ENCODE measurements at places on chromosomes 1 and 21.

DNA sequence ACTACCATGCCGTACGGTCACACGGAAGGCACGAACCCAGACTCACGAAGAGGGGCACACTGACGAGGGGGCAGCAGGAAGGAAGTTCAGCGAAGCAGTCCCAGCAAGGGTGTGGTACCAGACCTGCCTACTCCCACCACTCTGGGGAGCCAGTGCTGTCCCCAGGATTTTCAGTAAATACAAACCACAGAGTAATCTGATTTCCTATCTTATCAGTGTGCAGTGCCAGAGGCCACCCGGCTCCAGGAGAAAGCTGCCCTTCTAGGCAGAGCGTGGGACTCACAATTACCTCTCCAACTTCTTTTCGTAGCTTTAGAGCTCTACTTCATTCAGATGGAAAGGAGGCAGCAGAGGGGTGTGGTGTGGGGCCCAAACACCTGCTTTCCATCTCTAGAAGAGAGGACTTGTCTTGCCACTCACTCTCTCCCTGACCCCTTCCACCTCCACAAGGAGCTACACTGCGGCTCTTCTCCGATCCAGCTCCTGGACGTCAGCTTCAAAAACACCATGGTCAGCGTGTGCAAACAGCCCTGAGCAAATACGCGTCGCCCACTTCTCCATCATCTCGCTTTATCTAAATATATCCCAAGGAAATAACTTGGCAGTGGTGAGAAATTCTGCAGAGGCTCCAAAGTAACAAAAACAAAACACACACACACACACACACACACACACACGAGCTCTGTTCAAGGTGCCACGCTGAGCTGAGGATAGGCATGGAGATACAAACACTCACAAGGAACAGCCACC is 98.5 kb downstream of the MRPL37 start:
- no peak for DNase-seq

DNA sequence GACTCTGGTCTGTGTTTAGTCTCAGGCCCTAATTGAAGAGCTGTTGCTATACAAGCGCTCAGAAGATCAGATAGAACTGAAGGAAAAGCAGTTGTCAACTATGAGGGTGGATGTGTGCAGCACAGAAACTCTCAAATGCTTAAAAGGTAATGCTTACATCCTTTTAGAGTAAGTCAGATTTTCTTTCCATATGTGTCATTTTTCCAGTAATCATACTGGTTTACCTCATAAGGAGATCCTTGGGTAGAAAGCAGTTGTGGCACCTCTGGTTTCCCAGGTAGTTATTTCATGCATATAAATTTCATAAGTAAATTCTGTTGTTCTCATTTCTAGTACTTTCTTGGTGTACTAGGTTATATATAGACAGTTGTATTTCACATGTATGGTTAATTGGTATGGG is 43.0 kb upstream of the TARS2 start:
- DNase-seq, result no peak

DNA sequence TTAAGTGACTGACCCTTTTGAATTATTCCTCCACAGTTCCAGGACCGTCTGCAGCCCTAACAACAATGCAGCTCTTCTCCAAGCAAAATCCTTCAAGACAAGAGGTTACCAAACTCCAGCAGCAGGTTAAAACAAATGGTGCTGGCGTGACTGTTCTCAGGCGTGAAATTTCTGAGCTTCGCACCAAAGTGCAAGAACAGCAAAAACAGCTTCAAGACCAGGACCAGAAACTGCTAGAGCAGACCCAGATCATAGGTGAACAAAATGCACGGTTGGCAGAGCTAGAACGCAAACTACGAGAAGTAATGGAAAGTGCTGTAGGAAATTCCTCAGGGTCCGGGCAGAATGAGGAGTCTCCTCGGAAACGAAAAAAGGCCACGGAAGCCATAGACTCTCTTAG is 25.7 kb upstream of the DEGS1 start:
- no peak for DNase-seq

GRCh38 chr21:39625211-39625895 is 12.6 kb downstream of the B3GALT5 start:
- DNase-seq, result no peak

DNA sequence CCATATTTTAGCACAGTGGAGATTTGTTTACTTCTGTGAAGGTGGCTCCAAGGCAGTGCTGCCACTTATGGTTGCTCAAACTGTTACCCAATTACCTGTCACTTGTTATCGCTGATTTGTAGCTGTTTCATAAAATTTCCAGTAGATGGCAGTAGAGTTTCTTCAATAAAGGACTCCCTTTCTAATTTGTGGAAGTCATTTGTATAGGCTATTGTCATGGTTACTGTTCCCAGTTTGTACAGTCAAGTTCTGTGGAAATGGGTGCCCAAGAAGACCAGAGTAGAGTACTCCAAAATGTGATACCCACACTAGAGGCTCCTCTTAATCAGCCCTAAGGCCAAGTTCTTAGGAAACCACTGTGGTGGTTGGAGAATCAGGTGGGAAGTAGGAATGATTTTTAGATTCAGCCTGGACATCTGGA is 186.1 kb downstream of the CLEC20A start:
- DNase-seq, result peak; percentile 67
